ENCODE measurements at places on chromosomes 7 and 10.

- no peak for DNase-seq
These were observed 83.5 kb downstream of the SEMA3D start for GRCh38 chr7:85103357-85103756.

DNA sequence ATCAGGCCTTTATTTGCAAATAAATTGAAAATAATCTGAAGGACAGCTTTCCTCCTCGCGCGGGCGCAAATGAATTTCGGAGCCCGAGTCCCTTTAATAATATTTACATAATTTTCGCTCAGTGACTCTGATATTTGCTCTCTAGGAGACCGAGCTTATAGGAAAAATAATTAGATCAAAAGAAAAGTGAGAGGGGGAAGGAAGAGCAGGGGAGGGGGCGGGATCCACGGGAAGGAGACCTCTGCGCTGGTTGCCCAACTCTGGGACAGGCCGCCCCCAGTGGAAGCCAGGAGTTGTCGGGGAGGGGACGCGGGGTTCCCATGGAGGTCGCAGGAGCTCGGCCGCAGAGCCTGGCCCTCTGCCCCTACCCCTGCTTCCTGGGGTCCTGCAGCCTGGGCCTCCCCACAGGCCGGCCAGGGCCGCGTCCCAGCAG is 5.8 kb downstream of the UNCX start:
- DNase-seq = no peak

DNA sequence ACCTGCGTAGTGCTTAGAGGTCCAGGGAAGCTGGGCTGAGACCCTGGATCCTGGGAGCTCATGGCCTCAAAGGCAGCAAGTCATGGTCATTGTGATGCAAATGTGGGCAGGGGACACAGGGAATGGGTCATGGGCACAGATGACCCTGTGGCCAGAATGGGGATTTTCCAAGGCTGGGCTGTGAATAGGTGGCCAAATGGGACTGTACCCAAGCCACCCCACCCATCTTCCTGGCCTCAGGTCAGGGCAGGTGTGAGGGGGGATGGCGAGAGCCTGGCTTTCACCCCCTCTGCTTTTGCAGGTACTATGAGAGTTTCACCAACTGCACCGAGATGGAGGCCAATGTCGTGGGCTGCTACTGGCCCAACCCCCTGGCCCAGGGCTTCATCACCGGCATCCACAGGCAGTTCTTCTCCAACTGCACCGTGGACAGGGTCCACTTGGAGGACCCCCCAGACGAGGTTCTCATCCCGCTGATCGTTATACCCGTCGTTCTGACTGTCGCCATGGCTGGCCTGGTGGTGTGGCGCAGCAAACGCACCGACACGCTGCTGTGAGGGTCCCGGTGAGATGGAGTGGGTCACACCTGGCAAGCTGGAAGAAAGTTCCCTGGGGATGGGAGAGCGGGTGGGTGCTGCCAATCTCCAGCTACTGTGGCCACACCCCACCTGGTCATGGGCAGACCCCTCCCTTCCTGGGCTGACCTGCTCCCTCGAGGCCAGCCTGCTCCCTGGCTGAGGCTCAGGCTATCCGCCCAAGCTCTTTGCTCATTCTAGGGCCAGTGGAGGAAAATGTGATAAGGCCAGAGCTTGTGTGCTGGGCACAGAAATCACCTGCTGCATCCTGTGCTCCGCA is 25.5 kb downstream of the RAMP3 start:
- DNase-seq = no peak

GRCh38 chr10:95663496-95663895 is 7.0 kb upstream of the ALDH18A1 start:
- DNase-seq = no peak

DNA sequence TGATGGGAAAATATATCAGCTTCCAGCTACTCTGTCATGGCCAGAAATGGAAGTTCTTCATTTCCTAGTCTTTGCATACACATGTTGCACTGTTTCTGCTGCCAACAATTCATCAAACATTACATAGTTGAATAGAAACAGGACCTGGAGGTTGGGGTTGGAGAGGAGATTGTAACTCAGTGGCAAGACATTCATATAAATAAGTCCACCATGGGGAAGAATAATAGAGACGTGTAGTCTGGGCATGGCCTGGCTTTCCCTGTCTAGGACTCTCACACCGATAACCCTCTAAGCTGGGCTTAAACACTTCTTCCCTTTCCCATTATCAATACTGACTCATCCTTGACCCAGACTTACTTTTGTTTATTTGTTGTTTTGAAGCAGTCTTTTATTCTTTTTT is 155.7 kb downstream of the PLPP4 start:
- DNase-seq = no peak

GRCh38 chr10:73248259-73248724 is 1.2 kb upstream of the DNAJC9 start:
- DNase-seq = no peak

All from stimulated activated CD8-positive, alpha-beta memory T cell treated with anti-CD3 and anti-CD28 coated beads, Interleukin-4, amount 100 ng/mL, for 1 hour (primary cell).